A172 (cell line): ENCODE measurements at places on chromosomes 5 and 9.

DNA sequence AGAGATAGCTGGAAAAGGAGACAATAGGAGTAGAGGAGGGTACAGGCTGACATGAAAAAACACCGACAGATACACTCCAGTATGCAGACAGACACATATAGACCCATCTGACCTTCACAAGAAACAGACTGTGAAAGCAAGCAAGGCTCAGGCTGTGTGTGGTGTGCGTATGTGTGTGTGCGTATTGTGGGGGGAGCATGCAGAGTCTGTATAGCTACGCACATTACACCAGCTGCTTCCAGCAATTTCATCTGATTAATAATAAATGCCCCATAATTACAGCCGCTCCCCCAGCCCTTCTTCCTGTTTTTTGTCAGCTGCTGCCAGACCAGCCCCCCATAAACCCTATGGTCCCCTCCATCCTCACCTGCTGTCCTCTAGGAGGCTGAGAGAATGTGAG is 6.7 kb downstream of the CNTFR start:
- DNase-seq: no peak

GRCh38 chr5:74441616-74442015 is 198.9 kb downstream of the ENC1 start:
- no peak for DNase-seq

- DNase-seq: peak; percentile 35
Measured at GRCh38 chr9:33881635-33882034, 64.7 kb downstream of the UBE2R2 start.

DNA sequence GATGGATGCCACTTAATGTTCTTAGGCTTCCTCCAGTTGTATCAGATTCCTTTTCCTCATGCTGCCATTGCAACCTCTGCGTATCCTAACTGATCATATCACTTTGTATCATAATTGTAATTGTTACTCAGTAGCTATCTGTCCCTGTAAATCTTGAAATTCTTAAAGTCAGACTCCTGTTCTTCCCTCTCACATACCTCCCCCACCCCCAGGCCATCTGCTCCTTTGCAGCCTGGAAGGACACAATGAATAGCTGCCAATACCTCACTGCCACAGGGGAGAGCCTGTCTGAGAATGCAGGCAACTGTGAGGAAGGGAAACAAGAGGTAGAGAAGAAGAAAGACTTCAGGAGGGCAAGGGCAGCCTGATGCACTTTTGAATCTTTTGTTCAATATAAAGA is 228.5 kb downstream of the ENC1 start:
- DNase-seq: no peak

DNA sequence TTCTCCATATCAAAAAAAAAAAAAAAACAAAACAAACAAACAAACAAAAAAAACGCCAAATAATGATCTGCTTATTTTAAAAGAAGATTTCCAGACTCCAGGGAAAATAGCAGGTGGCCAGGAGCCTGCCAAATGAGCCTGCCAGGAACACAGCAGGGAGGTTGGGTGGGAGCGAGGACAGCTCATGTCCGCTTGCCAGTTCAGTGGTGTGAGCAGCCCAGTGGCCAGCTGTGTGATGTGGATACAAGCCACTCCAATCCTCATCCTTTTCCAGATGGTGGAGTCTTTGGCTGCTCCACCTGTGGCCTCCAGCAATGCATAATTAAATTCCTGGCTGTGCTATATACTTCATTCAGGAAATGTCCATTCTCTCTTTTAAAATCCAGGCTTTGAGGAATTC is 1025.1 kb upstream of the C9orf72 start:
- no peak for DNase-seq

DNA sequence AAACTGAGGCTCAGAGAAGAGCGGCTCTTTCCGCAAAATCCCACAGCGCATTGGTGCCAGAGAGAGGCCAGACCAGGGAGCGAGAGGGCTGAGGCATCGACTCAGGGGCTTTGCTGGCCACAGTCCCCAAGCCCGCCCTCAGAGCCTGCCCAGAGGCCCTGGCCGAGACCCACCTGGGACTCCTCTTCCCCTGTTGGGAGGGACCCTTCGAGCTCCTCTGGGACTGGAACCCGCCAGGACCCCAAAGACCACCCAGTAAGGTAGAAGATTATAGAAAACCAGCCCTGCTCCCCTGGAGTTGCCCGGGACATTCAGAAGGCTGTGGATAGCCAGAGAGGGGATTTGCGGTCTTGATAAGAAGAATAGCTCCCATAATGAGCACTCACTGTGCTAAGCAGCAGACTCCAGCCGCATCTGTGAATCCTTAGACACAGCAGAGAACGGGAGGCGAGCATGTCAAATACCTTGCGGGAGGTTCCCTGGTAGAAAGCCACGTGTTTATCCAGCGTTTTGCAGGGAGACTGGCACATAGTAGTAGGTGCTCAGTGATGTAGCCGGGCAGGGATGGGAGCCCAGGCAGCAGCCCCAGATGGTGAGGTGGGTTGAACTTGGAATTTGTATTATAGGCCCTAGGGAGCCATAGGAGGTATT is 651 bp upstream of the AK1 start:
- DNase-seq: no peak

- peak; percentile 87 for DNase-seq
Measured at GRCh38 chr5:142296914-142297417, 27.9 kb downstream of the SPRY4 start.

GRCh38 chr5:17163221-17163620 is 54.2 kb upstream of the BASP1 start:
- no peak for DNase-seq

GRCh38 chr9:4356306-4356705 is 56.4 kb upstream of the GLIS3 start:
- DNase-seq: no peak

GRCh38 chr5:58582019-58582802 is 664 bp upstream of the RAB3C start:
- no peak for DNase-seq

DNA sequence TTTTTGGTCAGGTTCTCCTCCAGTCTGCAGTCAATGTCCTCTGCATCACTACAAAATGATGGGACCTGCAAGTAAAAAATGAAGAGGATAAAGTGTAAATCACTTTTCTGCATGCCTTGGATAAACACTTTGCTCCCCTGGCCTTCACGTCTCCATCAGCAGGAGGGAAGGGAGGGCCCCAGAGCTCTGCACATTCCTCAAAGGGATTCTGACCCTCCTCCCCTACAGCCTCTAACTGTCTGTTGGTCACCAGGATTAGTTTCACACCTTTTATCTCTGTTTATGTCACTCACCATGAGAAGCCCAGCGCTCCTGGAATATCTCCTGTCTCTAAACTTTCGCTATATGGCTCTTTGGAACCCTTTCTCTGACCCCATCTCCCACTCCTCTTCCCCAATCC is 103.3 kb downstream of the SVEP1 start:
- no peak for DNase-seq

DNA sequence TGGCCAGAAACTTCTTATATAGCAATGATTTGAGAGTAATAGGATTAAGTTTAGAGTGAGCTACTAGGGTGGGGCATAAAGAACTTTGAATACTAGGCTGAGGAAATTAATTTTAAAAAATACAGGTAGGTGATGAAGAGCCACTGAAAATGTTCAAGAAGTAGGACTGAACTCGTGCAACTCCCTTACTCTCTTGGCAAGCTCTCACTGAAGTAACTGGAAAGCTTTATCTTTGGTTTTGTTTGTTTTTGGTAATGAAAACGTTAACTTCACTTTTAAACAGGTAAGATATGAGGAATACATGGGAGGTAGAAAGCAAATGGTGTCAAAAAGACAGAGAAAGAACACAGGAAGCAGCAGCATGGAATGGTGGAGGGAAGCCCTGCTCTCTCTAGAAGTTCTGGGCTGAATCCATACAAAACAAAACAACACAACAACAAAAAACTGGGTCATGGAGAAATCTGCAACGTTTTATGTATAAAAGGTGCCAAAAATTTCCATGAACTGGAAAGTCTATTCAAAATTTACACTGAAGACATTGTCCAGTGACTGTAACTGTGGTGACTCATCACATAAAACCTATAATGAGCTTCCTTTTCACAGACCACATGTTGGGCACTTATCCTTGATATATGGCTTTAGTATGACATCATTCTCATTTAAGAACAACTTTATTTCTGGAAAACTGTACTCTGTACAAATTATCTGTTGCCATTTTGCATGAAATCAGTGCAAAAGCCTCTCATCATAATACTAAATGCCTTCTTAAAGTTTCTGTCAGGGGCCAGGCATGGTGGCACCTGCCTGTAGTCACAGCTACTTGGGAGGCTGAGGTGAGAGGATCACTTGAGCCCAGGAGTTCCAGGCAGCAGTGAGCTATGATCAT is 91.2 kb upstream of the CHD1 start:
- peak; percentile 95 for DNase-seq

- DNase-seq: peak; percentile 54
Measured at GRCh38 chr5:148957591-148958202, 105.2 kb downstream of the SH3TC2 start.

DNA sequence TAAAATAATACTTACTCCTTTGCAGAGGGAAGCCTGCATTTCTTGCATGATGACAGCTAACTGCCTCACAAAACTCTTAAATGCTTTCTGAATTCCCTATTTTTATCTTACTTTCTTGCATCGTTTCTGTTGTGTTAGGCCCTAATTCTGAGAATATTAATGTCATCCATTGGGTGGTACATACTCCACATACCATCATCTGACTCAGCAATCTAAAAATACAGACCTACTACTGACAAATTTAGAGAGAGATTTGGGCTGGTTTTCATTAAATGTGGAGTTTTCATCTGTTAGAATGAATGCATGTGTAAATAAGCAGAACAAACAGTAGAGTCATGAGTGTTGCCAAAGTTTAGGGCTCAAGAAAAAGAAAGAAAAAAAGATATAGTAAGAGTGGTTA is 26.5 kb upstream of the KCNN2 start:
- DNase-seq: no peak

- DNase-seq: no peak
Measured at GRCh38 chr9:99833735-99834134, 12.1 kb downstream of the NR4A3 start.

- DNase-seq: peak; percentile 57
Measured at GRCh38 chr5:79759436-79759835, 69.8 kb downstream of the CMYA5 start.

GRCh38 chr5:37197340-37198050 is 51.7 kb downstream of the CPLANE1 start:
- peak; percentile 23 for DNase-seq

DNA sequence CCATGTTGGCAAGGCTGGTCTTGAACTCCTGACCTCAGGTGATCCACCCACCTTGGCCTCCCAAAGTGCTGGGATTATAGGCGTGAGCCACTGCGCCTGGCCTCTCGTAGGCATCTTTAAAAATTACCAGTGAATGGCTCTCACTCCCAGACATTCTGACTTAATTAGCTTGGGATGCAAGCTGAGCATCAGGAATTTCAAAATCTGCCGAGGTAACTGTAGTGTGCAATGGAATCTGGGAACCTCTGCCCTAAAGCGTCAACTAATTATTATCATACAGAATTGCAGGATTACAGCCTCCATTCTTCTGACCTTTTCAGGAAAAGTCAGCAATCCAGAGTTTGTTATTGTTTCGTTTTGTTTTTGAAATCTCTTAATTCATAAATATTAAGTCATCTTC is 213.4 kb upstream of the DMAC1 start:
- peak; percentile 22 for DNase-seq

DNA sequence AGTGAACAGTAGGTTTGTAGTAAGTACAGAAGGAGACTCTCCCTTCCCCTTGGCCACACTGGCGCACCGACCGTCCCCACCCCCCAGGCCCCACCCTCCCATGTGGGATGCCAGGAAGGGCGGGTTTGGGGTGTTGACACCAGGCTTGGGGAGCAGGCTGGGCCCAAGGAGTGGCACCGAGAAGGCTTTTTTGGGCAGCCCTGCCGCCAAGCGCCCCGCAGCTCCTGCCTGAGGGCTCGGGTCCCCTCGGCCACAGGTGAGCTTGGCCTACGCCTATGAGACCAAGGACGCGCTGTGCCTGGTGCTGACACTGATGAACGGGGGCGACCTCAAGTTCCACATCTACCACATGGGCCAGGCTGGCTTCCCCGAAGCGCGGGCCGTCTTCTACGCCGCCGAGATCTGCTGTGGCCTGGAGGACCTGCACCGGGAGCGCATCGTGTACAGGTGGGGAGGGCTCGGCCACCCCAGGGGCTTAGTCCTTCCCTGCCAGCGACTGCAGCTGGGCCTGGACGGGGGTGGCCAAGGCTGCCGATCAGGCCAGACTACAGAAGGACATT is 7.3 kb downstream of the GRK6 start:
- DNase-seq: no peak

GRCh38 chr9:96856363-96857286 is 2.3 kb upstream of the ZNF782 start:
- peak; percentile 77 for DNase-seq

- peak; percentile 84 for DNase-seq
Measured at GRCh38 chr5:1374679-1375055, 29.8 kb upstream of the CLPTM1L start.

DNA sequence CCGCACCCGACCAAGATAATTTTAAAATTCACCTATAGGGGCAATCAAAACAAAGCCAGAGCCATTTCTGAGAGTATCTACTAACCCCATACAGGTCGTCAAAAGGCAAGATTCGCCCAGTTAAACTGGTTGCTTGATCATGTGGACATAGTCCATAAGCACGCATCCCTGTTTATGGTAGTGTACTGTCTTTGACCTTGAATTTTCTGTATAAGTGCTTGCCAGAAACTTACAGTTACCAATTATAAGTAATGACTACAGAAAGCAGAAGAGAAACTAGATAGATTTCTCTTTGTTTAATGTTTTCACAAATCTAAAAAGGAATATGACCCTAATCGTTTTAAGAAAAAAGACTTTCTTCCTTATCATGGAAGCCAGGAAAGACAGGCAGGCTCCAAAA is 25.6 kb downstream of the SLC31A1 start:
- no peak for DNase-seq

DNA sequence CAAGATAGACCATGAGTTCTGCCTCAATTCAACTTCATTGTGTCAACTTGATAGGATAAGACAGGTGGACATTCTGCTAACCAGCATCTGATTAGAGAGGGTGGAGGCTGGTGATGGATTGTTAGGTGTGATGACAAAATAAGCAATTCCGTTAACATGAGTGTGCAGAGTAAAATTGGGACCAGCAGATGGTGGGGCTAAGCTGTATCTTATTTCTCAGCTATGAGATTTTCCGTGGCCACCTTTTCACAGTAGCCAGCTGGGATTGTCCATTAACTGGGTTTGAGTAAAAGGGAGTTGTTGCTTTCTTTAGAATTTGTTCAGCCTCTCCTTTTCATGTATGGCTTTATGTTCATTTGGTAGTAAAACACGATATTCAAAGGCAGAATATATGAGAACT is 28.8 kb upstream of the TAL2 start:
- no peak for DNase-seq

GRCh38 chr9:34503406-34503805 is 19.4 kb downstream of the ENHO start:
- no peak for DNase-seq

GRCh38 chr9:68738358-68738757 is 33.3 kb downstream of the PIP5K1B start:
- no peak for DNase-seq

- peak; percentile 19 for DNase-seq
Measured at GRCh38 chr9:100473276-100474081, 530 bp downstream of the TMEFF1 start.

DNA sequence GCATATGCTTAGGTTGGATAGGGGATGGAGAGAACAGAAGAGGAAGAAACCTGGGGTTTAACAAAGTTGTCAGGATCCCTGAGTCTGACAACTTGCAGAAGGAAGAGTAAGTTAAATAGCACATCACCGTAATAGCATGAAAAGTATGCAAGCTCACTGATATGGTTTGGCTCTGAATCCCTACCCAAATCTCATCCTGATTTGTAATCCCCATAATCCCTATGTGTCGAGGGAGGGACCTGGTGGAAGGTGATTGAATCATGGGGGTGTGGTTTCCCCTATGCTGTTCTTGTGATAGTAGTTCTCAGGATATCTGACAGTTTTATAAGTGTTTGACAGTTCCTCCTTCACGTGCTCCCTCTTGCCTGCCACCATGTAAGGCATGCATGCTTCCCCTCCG is 193.3 kb downstream of the PSAT1 start:
- DNase-seq: no peak
